GM10248 (cell line): ENCODE measurements at places on chromosomes 6 and 20.

GRCh38 chr20:16158976-16159286, 414.3 kb downstream of the KIF16B start:
- DNase-seq: peak; percentile 7

DNA sequence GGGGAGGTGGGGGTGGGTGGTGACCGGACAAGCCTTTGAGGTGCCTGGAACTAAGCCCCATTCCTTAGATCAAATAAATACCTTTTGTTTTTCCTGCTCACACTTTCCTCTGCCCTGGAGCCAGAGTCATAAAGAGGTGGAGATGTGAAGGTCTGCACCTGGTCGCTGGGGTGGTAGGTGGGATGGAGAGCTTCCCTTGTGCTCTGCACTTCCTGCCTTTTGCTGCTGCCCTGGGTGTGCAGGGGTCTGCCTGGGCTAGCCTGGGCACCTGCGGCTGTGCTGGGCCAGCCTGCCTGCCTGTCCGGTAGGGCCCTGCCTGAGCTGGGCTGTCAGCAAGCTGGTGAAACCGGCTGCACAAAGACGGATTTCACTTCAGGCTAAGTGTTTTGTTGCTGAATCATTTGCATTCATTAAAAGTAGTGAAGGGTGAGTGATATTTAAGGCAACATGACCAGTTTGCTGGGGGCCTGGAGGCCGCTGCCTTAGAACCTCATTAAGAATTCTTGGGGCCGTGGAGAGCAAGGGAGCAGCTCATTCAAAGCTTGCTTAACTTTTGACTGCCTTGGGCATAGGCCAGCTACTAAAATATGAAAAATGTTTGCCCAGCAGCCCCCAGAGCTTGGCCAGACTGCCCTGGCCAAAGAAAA, 20.5 kb downstream of the PTK7 start:
- no peak for DNase-seq

DNA sequence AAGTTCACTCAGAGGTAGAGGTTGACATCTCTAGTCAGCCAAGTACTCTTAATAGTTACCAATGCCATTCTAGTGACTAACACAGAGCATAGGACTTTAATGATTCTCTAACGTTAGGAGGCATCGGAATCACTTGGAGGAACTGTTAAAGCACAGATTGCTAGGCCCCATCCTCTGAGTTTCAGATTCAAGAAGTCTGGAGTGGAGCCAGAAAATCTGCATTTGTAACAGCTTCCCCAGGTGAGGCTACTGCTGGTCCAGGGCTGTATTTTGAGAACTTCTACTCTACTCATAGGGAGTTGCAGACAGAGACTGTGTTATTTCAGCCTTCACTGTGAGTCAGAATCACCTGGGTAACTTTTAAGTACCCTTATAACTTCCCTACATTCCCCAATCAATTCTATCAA, 5.7 kb downstream of the LMBRD1 start:
- DNase-seq: no peak

- DNase-seq: no peak
Observed at GRCh38 chr6:40770794-40771193, 183.6 kb upstream of the LRFN2 start.

DNA sequence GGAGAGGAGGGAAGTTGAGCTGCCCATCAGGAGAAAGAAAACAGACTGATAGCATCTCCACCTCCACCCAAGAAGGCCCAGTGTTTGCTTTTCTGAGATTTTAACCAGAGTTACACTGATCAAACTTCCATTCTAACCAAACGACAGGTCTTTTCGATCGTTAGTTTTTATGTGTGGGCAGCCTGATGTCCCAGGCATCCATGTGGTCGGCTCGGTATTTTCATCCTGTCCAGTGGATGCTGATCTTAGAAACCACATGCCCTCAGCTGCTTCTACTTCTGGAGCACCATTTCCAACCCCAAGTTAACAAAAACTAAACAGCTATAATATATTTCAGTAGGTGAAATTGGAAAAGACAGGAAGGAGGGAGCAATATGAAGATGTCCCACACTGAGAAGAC, 536.8 kb upstream of the JAG1 start:
- no peak for DNase-seq

- no peak for DNase-seq
Observed at GRCh38 chr6:121522265-121522664, 86.8 kb downstream of the GJA1 start.

- DNase-seq: peak; percentile 28
Observed at GRCh38 chr20:39338469-39339376, 376.6 kb downstream of the DHX35 start.

- no peak for DNase-seq
Observed at GRCh38 chr6:50278663-50279062, 228.9 kb upstream of the DEFB112 start.

GRCh38 chr6:22828179-22829062, 259.1 kb downstream of the HDGFL1 start:
- no peak for DNase-seq

GRCh38 chr20:57381596-57382503, 9.3 kb upstream of the RBM38 start:
- peak; percentile 87 for DNase-seq

- no peak for DNase-seq
Observed at GRCh38 chr20:46213946-46214823, 94.1 kb downstream of the CDH22 start.

- DNase-seq: no peak
Observed at GRCh38 chr20:60224914-60225313, 266.7 kb downstream of the CDH26 start.

- DNase-seq: no peak
Observed at GRCh38 chr20:17621229-17621968, 51.5 kb downstream of the DSTN start.

GRCh38 chr6:122130026-122130348, 269.5 kb upstream of the HSF2 start:
- no peak for DNase-seq

DNA sequence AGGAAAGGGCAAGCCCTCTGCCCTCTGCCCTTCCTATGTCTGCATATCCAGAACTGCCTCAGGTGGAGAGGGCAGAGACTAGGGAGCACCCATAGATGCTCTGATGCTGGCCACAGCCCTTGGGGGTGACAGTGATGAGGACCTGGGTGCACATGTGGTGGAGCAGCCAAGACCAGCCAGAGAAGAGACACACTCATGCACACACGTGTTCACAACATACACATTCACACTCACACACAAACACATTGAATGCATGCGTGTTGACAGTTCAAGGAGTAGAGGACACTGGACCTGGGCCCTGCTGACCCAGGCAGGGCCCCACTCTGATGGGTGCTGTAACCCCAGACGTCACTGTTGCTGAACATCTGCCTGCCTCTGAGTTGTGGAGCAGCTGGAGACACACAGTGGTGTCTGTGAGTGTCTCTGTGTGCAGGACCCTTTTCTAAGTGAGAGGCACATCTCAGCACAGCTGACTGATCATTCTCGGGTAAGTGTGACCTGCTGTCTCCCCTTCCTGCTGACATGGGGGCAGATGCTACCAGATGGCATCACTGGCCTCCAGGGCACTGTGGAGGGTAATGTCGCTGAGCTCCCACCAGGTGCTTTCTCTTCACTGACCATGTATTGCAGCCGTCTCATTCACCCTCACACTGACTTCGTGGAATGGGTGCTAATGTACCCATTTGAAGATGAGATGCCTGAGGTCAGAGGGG, 30.1 kb upstream of the MAS1L start:
- no peak for DNase-seq

DNA sequence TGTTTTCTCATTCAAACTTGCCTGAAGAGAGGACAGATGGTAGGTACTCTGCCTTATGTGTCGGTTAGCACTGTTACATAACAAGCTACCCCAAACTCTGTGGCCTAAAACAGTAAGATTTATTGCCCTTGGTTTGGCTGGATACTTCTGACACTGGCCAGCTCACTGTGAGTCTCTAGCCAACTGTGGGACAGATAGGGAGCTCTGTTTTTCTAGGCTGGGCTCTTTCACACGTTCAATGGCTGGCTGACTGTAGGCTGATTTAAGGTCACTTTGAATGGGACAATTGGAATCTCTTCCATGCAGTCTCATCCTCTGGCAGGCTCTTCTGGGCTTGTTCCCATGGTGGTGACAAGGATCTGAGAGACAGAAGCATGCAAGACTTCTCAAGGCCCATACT, 39.4 kb upstream of the JAG1 start:
- no peak for DNase-seq

- DNase-seq: no peak
Observed at GRCh38 chr6:134840086-134840867, 109.6 kb downstream of the ALDH8A1 start.

DNA sequence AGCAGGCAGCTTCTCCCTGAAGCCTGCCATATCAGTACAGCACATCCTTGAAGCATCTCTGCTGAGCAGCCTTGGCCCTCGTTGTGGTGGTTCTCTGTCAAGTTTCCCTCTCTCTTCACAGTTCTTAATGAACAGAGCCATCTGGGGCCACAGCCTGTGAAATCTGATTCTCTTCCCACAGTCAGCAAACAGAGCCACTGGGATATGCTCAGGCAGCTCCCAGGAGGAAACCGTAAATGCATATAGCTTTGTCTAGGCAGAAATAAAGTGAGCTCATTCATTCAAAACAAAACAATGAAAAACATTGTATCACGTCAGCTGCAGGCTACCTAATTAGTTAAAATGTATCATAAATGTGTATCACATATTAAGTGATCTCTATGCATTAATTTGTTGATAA, 80.3 kb downstream of the TBC1D7 start:
- no peak for DNase-seq

DNA sequence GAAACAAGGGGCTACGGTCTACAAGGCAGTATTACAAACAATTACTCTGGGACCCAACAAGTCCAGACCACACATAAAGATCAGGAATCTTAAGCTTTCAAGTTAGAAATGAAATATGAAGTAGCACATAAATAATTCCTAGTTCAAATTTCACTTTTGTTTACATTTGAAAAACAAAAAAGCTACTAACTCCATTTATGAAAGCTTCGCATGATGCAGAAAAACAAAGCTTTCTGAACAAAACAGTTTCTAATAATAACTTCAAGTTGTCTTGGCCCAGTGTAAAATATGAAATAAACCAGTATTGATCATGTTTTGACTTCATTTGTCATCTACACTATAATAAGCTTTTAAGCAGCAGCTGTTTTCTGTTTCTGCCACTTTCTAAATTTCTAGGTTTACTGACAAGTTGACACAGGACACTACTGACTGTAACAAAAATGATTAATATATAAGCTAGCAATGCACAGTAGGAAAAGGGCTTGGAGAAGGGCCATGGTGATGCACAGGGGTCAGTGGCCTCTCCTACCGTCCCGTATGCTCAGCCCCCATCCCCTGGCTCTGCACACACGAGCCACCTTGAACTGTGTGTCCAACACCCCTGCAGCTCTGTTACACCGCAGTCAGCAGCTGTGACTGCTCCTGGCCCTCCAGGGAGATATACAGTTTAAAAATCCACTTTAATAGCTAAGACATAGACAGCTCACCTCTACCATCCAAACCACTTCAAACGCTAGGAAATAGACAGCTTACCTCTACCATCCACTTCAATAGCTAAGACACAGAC, 13.3 kb upstream of the RAB22A start:
- DNase-seq: no peak

DNA sequence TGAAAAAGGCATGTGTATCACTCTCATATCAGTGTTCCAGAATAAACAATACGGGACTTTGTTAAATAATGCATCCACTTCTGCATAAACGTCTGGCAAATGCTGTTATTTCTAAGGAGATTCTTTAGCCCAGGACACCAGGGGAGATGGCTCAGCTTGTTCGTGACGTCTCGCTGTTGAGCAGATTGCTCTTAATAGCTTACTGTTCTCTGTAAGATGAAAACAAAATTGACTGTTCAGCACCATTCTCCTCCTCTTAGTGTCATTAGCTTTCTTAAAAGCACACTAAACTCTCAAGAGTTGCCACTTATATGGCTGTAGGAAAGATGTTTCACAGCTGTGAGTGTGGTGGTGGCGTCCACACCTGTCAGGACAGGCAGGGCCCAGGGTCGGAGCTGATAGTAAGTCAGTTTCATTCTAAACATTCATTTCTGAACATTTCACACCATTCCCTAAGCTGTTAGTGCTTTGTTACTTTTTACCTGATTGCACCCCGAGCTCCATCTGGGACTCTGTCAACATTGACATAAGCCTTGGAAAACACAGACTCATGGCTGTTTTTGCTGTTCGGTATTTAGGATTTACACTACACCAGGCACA, 132.1 kb downstream of the ZDHHC14 start:
- DNase-seq: no peak

- no peak for DNase-seq
Observed at GRCh38 chr6:105691081-105691480, 288.2 kb upstream of the PREP start.

DNA sequence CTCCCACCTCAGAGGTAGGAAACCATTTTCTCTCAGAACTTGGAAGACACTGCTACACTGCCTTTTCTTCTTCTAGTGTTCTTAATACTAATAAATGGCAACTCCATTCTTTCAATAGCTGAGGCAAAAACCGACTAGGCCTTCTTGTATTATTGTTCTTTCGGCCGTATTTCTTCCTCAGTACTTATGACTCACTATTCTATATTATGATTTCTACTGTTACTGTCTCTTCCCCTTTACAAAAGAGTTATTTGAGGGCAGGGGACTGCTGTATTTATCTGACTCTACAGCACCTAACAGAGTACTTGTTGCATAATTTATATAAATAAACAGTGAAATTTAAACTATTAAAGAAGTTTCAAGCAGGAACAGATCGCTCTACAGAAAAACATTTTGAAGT, 3.1 kb downstream of the DNAAF9 start:
- DNase-seq: no peak

GRCh38 chr20:2320813-2321658, 25.2 kb downstream of the TGM3 start:
- no peak for DNase-seq

DNA sequence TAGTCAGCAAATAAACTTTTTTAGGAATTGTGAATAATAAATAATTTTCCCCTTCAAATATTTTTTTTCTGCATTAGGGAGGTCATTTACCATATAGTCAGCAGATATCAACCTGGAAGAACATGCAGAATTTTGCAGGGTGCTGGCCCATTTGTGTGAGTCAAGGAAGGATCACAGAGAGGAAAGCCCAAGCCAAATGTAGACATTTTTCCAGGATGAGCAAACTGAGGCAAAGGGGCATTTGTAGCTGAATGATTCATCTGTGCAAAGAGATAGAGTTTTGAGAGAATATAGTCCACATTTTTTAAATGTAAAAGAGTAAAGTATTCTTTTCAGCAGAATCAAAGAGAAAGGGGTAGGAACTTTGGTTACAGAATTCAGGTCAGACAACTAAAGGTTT, 555.5 kb upstream of the MARCKS start:
- no peak for DNase-seq

GRCh38 chr20:77231-77630, 10.2 kb upstream of the DEFB125 start:
- no peak for DNase-seq

DNA sequence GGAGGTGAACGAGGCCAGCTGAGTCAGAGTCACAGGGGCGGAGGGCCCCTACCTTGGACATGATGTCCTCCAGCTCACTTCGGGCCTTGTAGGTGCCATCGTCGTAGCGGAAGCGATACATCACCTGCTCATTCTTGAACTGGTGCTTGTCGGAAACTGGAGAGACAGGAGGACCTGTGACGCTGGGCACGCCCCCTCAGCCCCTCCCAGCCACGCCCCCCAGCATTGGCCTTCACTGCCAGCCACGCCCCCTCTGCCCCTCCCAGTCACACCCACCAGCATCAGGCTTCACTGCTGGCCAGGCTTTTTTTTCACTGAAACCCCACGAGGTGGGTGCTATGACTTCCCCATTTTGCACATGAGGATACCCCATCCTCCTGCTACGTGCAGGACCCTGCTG, 148.2 kb downstream of the PREX1 start:
- peak; percentile 50 for DNase-seq

- no peak for DNase-seq
Observed at GRCh38 chr6:132067286-132067685, 116.1 kb upstream of the CCN2 start.
